Keratinocyte (primary cell): ENCODE measurements at places on chromosomes 7 and 10. TPM values are rescaled to one million over a fixed set of nuclear protein-coding genes. Genes with fewer than 3 reads are reported as not detected.

DNA sequence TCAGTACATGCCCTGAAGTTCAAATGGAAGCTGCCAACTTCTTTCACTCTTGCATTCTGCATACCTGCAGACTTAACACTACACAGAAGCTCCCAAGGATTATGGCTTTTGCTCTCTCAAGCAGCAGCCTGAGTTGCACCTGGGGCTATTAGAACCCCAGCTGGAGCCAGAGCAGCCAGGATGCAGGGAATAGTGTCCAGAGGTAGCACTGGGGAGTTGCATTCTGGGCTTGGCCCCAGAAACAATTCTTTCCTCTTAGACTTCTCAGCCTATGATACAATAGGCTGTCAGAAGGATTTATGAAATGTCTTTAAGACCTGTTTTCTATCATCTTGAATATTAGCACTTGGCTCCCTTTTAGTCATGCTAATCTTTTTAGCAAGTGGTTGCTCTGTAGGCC is 886.7 kb upstream of the GHITM start:
- DNase-seq: no peak

DNA sequence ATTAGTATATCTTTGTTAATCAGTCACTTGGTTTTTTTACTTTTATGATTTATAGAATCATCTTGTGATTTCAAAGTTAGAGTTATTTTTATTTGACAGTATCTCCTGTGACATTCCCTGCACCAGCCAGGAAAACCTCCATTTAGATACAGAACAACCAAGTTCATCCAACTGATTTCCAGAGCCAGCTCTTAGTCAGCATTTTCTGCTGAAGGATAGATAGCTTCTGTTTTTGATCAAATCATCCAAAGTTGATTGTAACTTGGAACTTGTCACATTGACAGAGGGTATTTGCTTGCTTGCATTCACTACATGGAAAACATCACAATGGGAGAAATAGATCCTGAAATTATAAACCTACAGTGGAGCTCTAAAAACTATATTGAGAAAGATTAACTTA is 122.6 kb downstream of the PON1 start:
- DNase-seq: no peak

- no peak for DNase-seq
These were observed 141.3 kb upstream of the LYZL2 start for GRCh38 chr10:30770816-30771215.

EIF5AL1 gene
- 0.91 to 2.3 TPM (median 1.2 TPM) in 3 replicates for polyA plus RNA-seq

DOCK1 gene
- 10.1 to 15.7 TPM (median 15.2 TPM) in 3 replicates for polyA plus RNA-seq
